ENCODE measurements at places on chromosomes 4 and X. TPM values are rescaled to one million over a fixed set of nuclear protein-coding genes. Genes with fewer than 3 reads are reported as not detected.

DNA sequence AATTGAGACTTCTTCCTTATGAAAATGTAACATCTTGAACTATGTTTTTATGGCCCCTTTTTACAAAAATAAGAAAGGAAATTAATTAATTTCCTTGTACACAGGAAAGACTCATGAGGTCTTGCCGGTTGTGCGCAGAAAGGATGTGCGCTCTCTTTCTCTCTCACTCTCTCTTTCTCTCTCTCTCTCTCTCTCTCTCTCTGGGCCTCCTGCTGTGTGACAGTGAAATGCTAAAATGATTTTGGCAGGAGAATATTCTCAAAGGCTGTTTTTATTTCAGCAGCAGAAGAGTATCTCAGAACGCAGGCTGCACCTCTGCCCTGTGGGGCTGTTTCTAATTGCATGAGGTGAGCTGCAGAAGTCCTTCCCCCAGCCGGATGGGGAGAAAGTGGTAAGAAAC is 349.0 kb downstream of the MID1IP1 start:
- no peak for DNase-seq

- DNase-seq = no peak
These were observed 77.9 kb downstream of the CLNK start for GRCh38 chr4:10606483-10607155.

GRCh38 chr4:127463883-127464282 is 168.9 kb upstream of the INTU start:
- no peak for DNase-seq

GIMD1 gene
- not detected for total RNA-seq

- DNase-seq = no peak
These were observed 7.8 kb upstream of the XK start for GRCh38 chrX:37677765-37678164.

GRCh38 chrX:75156531-75156945 is 455 bp upstream of the ABCB7 start:
- DNase-seq = peak; percentile 15

DNA sequence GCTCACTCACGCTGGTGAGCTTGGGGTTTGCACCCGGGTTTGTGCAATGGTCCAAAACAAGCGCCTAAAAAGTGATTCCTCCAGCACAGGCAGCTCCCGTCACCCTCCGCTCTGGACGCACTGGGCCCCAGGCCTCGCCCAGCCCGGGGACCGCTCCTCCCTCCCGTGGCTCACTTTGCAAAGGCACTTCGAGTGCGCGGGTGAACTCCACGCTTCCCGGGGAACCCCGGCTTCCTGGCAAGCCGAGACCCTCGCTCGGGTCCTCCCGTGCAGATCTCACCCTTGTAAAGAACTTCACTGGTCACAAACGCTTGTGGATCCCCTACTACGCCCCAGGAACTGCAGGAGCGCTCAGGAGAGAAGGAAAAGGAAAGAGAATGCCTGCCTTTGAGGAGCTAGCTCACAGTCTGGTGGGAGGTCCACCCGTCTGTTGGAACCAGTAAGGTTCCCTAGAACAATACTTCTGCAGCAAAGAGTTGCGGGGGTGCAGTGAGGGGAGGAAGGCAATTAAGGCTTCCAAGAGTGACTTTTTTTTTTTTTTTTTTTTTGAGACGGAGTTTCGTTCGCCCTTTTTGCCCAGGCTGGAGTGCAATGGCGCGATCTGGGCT is at the start of gene CTPS2:
Gene CTPS2, minus strand, starts transcription at position 122 of the 608 bp plus-strand sequence. CDS start 9,767 bp downstream, outside the sequence.
- DNase-seq = peak; percentile 78

C4orf54 gene
- not detected for total RNA-seq

DNA sequence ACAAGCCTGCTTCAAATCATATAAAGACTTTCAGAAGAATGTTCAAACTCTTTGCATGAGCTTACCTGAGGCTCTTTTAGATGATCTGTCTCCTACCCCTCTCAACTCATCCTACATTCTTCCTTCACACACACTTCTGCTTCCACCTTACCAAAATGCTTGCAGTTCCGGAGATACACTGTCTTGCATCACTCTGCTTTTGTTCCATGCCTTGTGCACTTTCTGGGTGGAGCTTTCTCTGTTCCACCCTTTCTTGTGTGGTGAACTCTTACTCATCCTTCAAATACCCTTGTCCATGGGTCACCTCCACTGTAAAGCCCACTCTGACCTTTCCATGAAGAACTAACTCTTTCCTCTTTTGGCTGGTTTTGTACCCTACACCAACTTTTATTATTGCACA is 18.4 kb upstream of the MGST2 start:
- no peak for DNase-seq

DNA sequence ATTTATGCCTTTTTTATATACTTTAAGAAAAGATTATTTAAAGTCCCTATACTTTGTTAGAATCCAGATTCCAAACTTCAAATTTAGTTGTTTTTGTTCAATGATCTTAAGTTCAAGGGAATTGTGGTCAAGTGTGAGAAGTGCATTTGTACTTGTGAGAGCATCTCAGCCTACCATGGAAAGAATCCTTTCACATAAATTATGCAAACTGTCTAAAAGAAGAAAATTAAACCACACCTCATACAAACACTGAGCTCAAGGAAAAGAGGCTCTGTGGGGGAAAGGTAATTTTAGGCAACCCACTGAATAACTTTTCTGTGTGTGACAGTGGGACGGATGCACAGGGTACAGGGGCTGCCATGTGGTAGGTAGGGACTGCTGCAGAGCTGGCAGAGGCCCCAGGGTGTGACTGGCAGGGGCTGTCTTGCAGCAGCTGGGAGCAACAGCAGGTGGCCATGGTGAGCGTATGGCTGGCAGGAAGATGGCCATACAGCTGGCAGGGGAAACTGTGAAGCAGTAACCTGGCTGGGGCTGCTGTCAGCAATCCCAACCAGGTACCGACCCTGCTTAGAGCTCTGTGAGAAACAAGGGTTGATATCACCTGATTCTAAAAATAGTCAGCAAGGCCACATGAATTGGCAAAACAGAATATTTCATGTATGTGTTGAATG is 130.6 kb downstream of the UGT8 start:
- peak; percentile 6 for DNase-seq

DNA sequence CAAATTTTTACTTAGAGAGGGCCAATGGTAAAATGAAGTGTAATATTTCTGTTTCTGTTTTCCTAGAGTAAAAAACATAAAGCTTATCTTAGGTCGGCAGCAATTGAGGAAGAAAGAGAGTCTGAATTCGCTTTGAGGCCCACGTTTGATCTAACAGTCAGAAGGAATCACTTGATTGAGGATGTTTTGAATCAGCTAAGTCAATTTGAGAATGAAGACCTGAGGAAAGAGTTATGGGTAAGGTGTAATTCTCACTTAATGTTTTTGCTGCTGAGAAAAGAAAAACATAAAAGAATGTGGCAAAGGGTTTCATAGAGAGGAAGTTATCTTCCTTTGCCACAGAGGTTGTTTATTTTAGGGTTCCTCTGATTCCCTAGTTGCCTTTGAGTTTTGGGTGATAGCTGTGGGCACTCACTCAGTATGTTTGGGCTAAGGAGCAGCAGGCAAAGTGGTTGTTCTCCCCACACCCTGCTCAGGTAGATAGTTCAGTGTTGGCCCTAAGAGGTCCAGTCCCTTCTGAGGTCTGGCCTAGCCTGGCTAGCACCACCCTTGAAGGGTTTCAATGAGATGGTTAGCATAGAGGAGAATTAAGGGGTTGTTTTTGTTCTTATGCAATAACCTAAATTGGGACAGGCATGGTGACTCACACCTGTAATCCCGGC is 32.3 kb downstream of the HERC5 start:
- DNase-seq = no peak

DNA sequence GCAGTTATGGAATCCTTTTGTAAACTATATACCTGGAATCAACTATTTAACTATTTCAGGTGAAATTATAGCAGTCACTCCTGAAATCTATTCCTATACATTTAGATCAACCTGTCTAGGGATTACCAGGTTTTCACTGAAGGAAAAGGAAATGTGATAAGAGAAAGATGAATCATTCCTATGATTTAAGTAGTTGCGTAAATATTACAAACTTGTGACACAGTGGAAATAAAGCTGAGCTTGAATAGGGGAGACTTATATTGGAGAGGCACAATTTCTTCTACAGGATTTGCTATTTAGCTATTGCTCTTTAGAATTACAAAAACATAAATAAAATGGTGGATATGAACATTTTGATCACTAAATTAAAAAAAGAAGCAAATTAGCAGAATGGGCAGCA is 284.1 kb upstream of the EPHA5 start:
- DNase-seq = no peak

GRCh38 chrX:16897445-16897844 is 27.3 kb upstream of the RBBP7 start:
- DNase-seq = no peak

DNA sequence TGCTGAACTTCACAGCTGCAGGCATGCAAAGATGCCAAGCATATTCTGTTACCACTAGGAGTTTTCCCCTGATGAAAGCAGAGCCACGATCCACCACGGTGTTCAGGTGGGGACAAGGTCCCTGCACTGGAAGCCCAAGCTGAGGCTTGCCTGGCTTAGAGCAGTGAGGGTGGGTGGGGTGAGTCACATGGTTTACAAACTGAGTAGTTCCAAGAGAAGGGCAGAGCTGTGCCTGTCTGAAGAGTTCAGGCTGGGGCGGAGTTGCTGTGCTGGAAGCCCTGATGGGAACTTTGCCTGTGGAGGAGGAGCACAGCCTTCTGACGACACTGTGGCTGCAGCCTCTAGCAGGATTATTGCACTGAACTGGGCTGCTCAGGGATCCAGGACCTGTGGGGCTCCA is 45.5 kb downstream of the FAM9B start:
- DNase-seq = no peak

DNA sequence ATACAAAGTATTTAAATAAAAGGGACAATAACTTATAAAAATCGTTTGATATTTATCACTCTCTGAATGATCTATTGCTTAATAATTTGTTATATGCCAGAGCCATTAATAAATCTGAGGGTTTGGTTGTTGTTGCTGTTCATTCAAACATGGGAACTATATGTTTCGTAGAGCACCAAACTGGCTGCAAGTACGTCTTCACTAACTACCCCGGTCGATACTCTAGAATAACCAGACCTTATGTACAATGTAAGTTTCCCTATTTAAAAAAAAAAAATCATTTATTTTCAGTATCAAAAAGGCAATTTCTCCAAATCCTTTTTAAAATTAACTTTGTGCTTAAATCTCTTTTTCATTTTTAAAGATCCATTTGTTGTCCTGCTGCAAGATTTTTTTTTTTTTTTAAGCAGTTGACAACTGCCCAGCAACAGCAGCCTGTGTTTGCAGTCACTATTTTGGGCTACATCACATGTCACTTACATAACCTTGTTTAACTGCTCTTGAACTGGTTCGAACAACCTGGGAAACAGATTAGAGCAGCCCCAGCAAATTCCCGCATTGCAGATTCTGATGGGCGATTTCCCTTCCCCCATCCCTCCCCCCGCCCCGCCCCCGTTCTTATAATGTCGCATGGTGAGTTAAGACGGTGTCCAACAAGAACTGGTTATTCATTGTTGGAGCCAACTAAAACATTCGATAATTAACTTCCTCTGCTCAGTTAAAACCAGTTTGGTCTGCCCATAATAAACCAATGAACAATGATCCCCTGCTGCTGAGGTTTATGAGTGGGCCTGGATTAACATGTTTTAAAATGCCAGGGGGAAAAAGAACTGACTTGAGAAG is 238.9 kb downstream of the NR3C2 start:
- DNase-seq = peak; percentile 87

- no peak for DNase-seq
These were observed 2.7 kb downstream of the TNIP2 start for GRCh38 chr4:2753436-2753835.

HAND2 gene
- 22.7 TPM for total RNA-seq

DNA sequence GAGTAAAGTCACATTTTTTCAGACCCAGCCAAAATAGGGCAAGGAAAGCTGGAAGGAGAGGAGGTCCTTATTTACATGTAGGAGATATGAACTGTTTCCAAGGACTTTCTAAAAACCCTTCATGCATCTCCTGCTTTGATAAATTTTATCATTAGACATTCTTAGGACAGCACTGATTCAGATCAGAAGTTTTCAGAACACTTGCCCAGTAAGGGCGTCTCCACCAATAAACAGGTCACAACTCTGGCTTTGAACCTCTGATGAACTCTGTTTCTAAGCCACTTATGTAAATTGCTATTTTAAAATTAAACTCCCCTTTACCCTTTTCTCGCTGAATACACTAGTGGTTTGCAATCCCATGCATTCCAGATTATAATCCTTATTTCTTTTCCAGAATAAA is 505.3 kb upstream of the SLIT2 start:
- no peak for DNase-seq

DNA sequence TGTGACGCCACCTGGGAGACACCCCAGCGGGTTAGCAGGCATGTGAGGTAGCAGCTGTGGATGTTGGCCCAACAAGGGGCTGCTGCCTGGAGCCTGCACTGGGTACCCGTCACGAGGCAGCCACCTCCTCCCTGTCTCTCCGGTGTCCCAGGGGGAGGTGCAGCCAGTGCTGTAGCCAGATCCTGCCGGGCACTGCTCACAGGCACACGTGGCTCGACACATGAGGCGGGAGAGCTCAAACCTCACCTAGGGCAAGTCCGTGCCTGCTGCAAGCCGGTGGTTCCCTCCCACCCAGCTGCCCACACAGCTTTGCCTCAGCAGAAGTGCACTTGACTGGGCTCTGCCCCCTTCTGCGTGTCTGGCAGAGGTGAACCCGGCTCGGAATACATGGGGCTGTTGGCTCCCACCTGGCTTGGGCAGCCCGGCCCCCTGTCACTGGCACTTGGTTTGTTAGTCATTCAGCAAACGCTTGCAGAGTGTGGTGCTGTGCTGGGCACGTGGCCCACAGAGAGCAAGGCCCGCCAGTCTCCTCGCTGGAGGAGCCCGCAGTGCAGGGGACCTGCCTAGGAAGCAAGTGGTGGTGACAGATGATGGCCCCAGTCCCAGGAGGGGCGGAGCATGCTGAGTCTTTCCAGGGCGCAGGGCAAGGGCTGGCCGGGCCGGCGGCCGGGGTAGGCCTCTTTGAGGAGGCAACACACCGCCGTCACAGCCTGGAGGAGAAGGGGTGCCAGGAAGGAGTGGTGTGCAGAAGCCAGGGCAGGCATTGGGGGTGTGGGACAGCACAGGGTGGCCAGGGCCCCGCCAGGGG is 10.1 kb upstream of the SH3TC1 start:
- no peak for DNase-seq

C1QTNF7 gene
- not detected for total RNA-seq

- DNase-seq = peak; percentile 89
These were observed at the start of gene EVC for GRCh38 chr4:5710961-5711478. Gene EVC, plus strand, starts transcription at chr4:5711201. Its CDS starts 180 bp downstream, at chr4:5711381.

DNA sequence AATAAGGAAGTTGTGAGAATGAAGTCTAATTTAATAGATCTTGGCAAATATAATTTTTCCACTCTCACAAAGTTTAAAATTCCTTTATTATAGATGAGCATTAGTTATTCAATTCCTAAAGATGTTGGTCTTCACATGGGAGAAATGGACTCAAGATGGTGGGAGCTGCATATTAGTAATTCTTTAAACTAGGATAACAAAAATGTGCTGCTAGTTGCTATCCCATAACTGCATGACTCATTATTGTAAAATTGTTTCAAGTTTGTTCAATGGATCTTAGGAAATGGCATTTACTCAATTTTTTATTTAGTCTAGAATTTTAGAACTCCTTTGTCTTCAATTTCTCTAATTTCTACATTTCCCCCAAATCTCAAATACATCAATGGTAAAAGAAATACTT is 155.8 kb downstream of the ATP10D start:
- no peak for DNase-seq
